Kidney (tissue), 22 donors: ENCODE measurements at places on chromosomes 2 and 18. TPM values are rescaled to one million over a fixed set of nuclear protein-coding genes. Genes with fewer than 3 reads are reported as not detected.

GALNT13 gene
- not detected for polyA plus RNA-seq

RGPD4 gene
- polyA plus RNA-seq = not detected

INHBB gene
- polyA plus RNA-seq = 0.49 TPM

CCDC68 gene
- 2.6 TPM for polyA plus RNA-seq

TDRD15 gene
- polyA plus RNA-seq = not detected

EMILIN2 gene
- polyA plus RNA-seq = 4.3 TPM

MORN2 gene
- 121 TPM for polyA plus RNA-seq

EN1 gene
- not detected for polyA plus RNA-seq

LAMA3 gene
- 4.4 TPM for polyA plus RNA-seq

TGFA gene
- polyA plus RNA-seq = 8.3 TPM

DNA sequence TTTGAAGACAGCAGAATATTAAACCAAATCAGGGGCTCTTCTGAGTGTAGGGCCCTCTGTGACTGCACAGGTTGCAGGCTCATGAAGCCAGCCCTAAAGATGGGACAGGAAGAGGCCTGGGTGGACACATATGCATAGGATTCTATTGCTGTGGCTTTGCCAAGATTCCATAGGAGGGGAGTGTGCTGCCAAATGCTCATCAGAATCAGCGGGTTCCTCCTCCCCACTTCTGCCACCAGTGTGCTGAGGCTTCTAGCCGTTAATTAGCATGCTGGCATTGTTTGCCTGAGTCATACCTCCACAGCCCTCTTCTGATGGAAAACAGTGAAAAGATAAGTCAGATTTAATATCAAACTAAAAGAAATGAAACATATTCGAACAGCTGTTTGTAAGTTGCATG lies 103.9 kb upstream of the TMEFF2 start:
- DNase-seq = no peak

DNA sequence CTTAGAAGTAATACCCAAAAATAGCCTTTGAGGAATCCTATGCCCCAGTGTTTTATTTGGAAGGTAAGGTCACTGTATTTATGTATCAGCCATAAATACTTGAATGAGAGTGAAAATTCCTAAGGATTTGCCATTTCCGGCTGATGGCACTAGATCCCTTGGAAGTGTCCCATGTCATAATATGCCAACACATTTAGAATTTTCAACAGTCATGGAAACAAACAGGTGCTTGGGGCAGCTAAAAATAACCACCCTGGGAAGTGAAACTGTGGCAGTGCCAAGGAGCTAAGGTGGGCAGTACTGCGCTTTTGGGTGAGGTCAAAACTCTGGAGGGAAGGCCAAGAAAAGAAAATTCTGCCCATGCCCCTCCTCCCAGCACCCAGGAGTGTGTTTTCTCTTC lies 80.2 kb downstream of the TCF7L1 start:
- DNase-seq = peak; percentile 15

DNA sequence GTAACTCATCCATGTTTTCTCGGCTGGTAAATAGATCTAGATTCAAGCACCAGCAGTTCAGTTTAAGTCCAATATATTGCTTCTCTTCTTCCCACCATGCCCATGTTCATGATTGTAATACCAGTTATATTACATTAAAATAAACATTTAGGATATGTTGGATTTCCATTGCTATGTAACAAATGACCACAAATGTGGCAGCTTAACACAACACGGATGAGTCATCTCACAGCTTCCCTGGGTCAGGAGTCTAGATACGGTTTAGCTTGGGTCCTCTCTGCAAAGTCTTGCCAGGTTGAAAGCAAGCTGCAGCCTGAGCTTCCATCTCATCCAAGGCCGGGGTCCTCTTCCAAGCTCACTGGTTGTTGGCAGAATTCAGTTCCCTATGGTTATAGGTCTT lies 39.4 kb upstream of the SMAD2 start:
- DNase-seq = no peak

GRCh38 chr2:189580241-189580651 lies 340 bp downstream of the SLC40A1 start:
- DNase-seq = peak; percentile 74

DNA sequence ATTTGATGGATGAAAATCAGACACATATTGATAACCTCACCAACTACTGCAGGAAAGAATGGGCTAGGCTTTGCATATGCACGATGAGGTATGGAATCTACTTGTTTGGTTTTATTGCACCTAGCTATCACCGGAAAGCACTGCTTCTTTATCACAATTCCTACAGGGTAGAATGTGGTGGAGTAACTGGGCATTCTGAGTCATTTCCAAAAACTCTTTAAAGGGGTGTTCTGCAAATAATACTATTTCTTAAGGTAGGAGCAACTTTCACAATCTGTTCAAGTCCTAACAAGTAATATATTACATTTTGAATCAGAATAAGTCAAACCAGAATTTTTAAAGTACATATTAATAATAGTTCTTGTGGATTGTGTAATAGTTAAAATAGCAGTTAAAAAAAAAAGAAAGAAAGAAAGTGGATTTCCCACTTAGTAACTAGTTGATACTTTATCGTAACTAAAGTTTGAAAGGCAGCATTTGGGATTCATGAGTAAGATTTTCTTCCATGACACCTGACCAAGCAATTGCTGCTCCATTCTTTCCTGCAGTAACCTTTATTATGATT lies 40.5 kb downstream of the INO80C start:
- no peak for DNase-seq

DNA sequence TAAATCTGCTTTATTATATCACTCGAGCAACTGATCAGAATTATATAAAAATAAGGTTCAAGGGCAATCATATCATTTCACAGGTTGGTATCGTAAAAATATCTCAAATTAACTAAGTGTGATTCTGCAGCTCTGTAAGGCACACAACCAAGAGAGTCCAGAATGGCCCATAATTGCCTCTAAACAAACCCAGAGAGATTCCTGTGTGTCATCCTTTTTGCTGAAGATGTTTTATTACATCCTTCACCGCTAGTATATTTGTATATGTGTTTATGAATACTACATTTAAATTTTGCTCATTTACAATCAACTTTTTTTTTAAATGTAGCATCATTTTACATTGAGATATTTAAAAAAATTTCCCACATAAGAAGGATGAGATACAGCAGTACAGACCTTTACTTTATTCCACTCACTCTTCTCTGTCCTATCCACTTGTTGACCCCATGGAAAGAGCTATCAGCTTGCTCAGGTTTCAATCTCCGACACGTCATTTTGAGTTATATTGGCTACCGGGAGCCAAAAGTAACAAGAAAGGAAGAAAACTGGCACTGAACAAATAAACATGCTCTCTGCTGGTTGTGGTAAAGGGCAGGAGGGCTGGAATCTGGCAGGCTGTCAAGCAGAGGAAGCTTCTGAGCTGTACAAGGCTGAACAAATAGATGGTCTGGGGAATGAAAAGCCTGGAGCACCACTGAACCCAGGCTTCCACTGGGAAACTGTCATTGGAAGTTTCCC lies 23.1 kb downstream of the PLA2R1 start:
- no peak for DNase-seq

DNA sequence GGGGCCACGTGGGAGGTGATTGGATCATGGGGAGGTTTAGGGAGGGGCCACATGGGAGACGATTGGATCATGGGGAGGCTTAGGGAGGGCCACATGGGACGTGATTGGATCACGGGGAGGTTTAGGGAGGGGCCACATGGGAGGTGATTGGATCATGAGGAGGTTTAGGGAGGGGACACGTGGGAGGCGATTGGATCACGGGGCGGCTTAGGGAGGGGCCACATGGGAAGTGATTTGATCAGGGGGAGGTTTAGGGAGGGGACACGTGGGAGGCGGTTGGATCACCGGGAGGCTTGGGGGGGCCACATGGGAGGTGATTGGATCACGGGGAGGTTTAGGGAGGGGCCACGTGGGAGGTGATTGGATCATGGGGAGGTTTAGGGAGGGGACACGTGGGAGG lies 22.5 kb upstream of the SALL3 start:
- DNase-seq = no peak

DNA sequence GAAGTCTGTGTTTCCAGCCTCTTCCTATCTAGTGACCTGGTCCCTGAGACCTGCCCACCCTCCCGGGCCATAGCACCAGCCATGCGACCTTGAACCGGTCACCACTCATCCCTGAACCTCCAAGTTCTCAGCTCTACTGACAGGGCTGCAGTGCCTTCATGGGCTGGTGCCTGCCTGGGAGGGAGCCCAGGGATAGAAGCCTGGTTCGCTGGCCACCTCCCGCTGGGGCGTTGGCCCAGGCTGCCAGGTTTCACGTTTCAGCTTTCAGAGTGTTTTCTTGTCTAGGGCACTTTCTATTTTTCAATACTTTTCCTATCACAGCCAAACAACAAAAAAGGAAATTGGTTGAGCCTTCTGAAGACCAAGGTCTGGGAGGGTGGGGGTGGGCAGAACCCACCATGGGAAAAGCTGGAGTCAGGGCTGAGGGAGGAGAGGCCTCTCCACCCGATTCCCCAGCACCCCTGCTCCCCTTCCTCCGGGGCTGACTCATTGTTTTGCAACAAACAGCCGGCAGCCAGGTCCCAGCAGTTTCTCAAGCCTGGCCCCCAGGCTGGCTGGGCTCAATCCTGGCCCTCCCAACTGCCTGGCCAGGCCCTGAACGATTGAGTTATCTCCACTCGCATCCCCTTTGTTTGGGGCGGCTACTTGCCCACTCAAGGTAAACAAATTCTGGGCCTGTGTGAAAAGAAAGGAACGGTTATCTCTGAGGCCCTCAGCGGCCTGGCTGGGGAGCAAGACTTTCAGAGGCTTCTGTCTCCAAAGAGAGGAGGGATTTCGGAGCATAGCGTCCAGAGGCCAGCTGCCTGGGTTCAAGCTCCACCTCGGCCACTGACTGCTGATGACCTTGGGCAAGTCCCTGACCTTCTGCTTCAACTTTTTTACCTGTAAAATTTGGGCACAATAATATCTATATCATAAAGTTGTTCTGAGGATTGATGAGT lies 47.5 kb downstream of the ZFP36L2 start:
- DNase-seq = peak; percentile 72

DNA sequence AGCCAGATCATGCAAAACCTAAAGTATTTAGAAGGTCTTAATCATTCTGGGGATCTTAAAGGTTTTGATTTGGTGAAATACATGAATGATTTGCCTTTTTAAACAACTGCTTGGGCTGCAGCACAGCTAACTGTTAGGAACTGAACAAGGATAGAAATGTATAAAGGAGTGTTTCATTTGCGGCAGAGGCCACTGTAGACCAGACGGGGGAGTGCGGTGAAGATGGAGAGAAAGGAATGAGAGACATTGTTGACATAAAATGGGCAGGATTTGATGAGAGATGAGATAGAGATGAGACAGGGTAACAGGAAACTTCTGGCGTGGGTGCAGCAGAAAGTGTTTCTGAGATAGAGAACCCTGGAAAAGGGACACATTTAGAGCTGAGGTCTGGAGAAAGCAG lies 308.1 kb downstream of the TMX3 start:
- no peak for DNase-seq

- no peak for DNase-seq
These were observed 15.3 kb downstream of the MTX2 start for GRCh38 chr2:176284461-176285049.

- DNase-seq = no peak
These were observed 309.6 kb downstream of the LRRTM1 start for GRCh38 chr2:79994965-79995364.

- DNase-seq = no peak
These were observed 182.7 kb downstream of the INHBB start for GRCh38 chr2:120528693-120529076.

DNA sequence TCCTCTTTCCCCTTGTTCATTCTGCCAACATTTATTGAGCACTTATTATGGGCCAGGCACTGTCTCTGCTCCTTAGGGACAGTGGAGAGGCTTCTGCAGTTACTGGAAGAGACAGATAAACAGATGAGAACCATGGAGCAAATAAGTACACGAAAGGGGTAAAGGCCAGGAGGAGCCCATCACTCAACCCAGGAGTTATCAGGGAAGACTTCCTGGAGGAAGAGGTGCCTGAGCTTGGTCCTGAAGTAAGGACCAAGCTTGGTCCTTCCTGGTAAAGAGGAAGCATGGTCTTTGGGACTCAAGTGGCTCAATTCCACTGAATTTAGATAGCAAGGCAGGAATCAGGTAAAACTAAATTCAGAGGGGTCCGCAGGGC lies 1.7 kb downstream of the ACTG2 start:
- DNase-seq = no peak

GRCh38 chr2:105055613-105056012 lies 17.7 kb downstream of the MRPS9 start:
- DNase-seq = no peak

- DNase-seq = peak; percentile 87
These were observed 681 bp upstream of the ROCK2 start for GRCh38 chr2:11344956-11345677.

DNA sequence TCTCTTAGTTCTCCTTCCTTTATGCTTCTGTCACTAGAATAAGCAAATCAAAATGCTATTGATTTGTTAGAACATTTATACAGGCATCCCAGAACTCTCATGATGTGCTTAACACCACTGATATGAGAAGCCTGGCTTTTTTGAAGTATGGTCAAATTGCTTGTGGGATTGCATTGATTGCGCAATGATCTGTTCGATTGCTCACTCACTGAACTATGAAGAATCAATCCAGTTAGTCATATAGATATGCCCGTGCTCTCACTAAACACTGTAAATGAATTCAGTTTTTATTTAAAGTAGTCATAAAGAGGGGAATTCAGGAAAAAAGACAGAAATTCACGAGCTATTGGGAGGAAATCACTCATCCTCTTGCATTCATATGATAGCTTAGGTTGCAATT lies 1237.8 kb downstream of the SUCLG1 start:
- no peak for DNase-seq

DNA sequence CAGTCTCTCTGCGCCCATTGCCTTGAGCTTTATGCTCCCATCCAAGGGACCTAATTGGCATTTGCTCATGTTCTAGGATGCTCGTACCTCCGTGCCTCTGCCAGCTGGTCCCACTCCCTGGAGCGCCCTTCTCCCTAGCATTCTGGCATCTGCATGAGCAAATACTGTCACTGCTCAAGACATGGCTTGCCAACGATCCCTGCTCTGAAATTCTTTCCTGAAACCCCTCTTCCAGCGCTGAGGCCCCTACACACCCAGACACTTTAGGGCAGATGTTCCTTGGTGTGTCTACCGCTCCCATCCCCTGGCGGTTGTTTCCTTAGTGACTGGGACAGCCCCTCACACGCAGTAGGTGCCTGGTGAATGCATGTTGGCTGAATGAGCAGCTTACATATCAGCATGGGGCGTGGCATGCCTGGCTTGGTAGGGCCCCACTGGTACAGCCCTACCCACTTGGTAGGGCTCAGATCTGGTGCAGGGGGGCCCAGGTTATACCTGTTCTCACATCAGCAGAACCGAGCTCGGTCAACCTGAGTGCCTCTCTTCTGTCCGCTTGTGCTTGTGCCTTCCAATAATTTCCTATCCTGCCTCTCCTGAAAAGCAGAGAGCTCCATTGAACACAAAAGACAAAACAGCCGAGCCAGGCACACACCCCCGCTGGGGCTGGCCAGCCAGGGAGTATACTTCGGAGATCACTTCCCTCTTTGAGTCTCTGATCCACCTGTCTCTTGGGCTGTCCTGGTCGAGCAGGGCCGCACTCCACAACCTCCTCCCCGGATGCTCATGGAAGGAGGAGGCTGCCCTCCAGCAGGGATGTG lies 59.2 kb downstream of the INHBB start:
- peak; percentile 2 for DNase-seq

DNA sequence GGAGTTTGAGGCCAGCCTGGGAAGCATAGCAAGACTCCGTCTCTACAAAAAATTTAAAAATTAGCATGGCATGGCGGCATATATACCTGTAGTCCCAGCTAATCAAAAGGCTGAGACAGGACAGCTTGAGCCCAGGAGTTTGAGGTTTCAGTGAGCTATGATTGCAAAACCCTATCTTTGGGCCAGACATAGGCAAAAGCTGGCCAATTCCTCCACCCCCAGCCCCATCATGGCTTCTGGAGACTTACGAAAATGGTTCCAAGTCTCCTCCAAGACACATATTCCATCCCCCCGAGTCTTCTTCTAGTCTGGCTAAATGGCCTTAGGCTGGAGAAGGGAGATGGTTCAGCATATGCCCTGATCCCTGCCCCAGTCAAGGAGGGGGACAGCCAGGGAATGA lies 172.8 kb upstream of the HAAO start:
- no peak for DNase-seq
